ENCODE measurements at places on chromosomes 2 and 18.

DNA sequence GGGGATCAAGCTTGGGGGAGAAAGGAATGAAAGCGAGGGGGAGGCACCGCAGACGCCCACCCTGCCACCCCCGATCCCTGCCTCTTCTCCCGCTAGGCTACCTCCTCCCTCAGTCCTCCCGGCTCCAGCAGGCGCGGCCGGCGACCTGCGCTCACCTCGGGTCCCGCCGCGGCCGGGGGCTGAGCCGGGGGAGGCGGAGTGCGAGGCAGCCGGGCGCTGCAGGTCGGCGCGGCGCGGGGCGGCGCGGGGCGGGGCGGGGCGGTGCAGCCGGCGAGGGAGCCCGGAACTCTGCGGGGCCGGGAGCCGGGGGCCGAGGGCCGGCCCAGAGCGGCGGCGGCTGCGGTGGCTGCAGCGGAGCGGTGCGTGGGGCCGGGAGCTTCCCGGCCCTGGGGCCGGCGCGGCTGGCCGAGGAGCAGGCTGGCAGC lies 477 bp downstream of the ACVR1 start:
- DNase-seq: peak; percentile 76

DNA sequence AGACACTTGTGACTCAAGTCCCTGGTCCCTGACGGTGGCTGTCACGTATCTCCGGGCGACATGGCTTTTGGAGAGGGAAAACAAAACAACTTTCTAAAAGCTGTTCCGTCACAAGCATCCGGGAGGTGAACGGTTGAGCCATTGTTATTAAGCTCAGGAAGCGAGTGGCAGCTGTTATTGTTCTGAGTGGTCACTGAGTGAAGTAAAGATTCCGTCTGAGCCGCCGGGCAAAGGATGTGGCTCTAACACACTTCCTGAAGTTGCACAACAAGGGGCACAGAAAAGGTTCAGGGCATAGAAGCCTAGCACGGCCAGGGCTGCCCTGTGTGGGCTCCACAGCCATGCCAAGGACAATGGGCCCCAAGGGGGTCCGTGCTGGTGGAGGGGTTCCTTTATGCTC lies 24.3 kb downstream of the INPP5D start:
- DNase-seq: peak; percentile 71

DNA sequence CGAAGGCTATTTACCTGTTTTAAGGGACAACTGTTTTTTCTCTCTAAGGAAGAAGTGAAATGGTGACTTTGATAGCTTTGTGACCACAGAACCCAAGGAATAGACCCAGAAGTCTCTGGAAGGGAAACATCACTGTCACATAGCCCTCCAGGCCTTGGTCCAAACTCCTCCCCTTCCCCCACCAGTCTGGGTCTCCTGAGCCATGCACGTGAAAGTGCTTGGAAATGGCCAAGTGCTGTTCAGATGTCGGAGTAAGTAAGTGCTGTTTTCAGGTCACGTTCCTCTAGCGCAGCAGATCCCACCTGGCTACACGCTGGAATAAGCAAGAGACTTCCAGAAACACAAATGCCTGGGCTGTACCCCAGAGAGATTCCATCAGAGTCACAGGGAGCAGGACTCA lies 73.0 kb upstream of the AFF3 start:
- no peak for DNase-seq

DNA sequence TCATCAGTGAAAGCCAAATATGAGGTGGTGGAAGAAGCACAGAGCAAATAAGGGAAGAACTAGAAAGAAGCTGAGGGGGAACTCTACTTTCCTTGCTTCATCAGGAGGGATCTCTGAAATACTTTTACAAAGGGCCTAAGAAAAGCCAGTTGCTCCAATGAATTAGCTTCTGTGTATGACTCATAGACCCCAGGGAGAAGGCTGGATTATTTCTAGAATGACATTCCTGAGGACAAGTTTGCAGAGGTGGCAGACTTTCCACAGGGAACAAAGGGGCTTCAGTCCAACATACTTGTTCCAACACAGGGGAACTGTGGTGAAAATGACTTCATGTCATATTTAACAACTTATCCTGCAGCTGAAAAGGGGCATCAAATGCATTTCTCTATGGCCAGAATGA lies 29.0 kb downstream of the DOK1 start:
- DNase-seq: no peak

GRCh38 chr2:85790499-85791188 lies 36.9 kb downstream of the ATOH8 start:
- no peak for DNase-seq
